ENCODE measurements at places on chromosomes 3 and 15. TPM values are rescaled to one million over a fixed set of nuclear protein-coding genes. Genes with fewer than 3 reads are reported as not detected.

The CP gene
- total RNA-seq, result not detected

The KY gene
- not detected for total RNA-seq

The HYAL1 gene
- total RNA-seq, result 4.6 TPM

The CSTA gene
- total RNA-seq, result not detected

The LRRC3B gene
- not detected for total RNA-seq

The BOC gene
- not detected for total RNA-seq

The CCDC39 gene
- total RNA-seq, result under 0.01 TPM

The PRR20G gene
- not detected for total RNA-seq

The LRTM1 gene
- total RNA-seq, result not detected

The LARP6 gene
- 9.1 TPM for total RNA-seq

The LSG1 gene
- total RNA-seq, result 50.1 TPM

The FRMD5 gene
- total RNA-seq, result 1.5 TPM

The UBE2E2 gene
- total RNA-seq, result 31.5 TPM

The CCR3 gene
- total RNA-seq, result not detected

The NDN gene
- total RNA-seq, result 20.3 TPM

The WHAMM gene
- total RNA-seq, result 4.4 TPM

The ZNF621 gene
- 7.2 TPM for total RNA-seq

The ZSCAN29 gene
- 12.8 TPM for total RNA-seq

The LYSMD2 gene
- total RNA-seq, result 23.9 TPM

The CCDC13 gene
- 0.13 TPM for total RNA-seq

The UNC13C gene
- not detected for total RNA-seq

The TMCO5A gene
- not detected for total RNA-seq

The RYR3 gene
- total RNA-seq, result not detected
